ENCODE measurements at places on chromosomes 12 and 14.
A peak's percentile ranks its signal among the peaks of the same experiment; 100 is the strongest.

GRCh38 chr12:3295646-3296408 lies 195.2 kb upstream of the PRMT8 start:
- peak; percentile 39 for DNase-seq

DNA sequence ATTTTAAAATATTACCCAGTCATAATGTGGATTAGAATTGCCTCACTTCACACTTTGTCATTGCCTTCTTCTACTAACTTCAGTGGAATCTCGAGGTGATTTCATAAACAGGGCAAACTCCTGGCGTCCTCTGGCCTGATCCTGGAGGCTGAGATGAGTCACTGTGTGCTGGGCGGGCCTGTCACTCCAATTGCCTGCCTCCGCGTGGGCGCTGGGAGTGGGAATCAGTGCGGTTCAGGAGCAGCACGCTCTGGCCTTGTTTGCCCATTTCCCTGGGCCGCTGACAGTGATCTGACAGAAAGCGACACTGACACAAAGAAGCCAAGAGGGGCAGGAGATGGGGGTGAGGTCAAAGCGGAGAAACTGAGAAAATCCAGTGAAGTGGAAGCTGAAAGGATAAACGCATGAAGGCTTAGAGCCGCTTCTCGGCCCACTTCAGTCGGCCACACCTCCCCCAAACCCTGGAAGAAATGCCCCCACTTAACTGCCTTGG lies 29.7 kb downstream of the LGR5 start:
- DNase-seq, result peak; percentile 11

DNA sequence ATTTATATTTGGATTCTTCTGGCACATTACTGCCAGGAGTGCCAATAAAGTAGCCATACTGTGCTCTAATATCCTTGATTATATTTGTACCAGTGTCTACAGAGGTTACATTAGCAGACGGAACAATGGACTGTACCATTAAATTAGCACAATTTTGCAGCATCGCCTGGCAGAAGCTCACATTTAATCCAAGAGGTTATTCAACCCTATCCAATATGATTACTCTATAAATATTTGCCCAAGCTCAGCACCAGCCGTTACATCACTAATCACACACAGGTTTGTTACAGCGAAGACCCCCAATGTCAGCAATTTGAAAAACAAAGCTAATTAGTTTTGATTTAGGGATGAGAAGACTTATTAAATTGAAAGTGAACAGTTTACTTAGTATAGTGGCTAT lies 16.9 kb upstream of the MGST1 start:
- DNase-seq, result no peak

DNA sequence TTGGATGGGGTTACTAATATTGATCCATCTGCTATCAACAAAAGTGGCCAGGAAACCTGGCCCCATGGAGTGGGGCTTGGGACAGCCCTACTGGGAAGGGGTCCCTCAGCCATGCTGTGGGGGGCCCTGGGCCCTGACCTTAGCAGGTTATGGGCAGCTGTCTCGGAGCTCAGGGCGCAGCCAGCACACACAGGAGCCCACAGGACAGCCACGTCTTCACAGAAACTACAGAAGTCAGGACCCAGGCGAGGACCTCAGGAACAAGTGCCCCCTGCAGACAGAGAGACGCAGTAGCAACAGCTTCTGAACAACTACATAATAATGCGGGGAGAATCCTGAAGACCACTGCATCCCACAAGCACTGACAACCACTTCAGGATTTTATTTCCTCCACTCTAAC lies 11.9 kb upstream of the FKBP11 start:
- DNase-seq, result no peak

DNA sequence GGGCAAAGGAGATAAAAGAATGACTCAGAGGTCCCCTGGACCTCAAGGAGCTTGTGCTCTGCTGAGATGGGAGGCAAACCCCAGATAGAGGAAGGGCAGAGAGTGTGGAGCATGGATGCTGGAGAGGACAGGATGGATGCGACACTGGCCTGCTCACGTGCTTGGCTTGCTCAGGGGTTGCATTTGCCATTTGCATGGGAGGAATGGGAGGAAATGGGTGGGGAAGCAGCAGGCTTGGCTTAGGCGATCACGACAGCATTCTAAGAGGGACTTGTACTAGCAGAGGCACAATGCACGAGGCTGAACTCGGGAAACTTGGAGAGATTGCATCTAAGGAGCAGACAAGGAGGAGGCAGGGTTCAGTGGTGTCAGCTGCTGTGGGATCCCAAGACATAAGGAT lies 19.8 kb downstream of the CD9 start:
- no peak for DNase-seq

DNA sequence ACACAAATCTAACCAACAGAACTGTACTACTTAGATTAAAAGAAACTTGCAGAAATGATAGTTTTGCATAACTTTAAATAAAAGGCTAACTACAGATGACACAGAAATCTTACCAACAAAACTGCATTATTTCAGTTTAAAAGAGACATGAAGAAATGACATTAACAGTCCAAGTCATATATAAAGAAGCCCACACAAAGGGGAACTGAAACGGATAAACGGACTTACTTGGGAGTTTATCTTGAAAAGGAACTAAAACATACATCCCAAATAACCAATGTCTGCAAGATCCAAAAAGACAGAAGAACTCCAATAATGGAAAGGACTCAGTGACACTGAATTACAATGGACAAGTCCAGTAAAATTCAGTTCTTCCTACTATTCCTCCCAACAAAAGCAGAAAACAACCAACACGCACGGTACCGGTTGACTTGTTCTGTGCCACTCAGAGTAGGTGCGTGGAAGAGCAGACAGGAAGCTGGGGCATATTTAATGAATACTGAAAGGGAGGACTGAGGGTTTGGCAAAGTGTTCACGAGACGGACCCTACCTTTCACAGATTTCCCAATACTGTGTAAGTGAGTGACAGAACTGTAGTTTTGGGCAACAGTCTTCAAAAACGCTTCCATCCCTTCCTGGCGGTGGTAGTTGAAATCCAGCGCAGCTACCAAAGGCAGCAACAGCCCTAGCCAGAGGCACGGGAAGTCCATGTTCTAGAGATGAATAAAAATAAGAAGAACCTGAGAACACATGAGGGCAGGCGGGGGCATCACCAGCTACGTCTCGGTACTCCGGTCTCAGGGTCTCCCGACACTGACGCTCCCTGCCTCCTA lies 627 bp downstream of the CPM start:
- no peak for DNase-seq

GRCh38 chr12:102059343-102059742 lies 2.4 kb downstream of the WASHC3 start:
- no peak for DNase-seq

- DNase-seq, result no peak
These were observed 63.6 kb downstream of the CHST11 start for GRCh38 chr12:104520242-104520900.

DNA sequence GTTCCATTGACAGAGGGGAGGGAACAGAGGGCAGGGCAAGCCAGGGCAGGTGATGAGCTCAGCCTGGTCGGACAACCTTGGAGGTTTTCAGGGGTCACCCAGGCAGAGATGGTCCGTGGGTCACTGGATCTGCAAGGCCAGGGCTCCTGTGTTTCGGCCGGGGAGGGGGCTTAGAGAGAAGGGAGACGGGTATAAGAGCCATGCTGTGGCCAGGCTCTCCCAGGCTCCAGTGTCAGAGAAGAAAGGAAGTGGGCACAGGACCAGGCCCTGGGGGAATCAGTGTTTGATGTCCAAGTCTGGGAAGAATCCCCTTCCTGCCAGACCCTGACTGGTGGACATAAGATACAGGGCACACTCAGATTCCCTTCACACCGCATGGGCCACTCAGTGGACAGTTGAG lies 36.9 kb downstream of the DIO3 start:
- no peak for DNase-seq

GRCh38 chr12:3214526-3215365 lies 137.6 kb downstream of the TSPAN9 start:
- DNase-seq, result no peak

DNA sequence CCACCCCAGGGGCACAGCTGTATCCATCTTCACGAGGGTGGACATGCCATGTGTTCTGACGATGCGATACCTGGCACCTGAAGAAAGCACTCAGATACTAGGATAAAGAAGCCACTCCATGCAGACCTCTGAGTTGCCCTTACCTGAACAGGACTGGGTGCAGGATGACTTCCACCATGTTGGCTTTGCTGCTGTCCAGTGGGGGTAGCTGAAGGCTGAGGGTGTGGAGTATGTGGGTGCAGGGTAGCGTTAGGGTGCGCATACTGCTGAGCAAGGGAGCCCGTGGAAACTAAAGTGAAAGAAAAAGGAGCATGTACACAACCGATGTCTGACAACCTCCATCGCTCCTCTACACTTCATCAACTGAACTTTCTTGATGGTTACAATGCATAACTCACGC lies 51.3 kb downstream of the SH2B3 start:
- DNase-seq, result no peak

DNA sequence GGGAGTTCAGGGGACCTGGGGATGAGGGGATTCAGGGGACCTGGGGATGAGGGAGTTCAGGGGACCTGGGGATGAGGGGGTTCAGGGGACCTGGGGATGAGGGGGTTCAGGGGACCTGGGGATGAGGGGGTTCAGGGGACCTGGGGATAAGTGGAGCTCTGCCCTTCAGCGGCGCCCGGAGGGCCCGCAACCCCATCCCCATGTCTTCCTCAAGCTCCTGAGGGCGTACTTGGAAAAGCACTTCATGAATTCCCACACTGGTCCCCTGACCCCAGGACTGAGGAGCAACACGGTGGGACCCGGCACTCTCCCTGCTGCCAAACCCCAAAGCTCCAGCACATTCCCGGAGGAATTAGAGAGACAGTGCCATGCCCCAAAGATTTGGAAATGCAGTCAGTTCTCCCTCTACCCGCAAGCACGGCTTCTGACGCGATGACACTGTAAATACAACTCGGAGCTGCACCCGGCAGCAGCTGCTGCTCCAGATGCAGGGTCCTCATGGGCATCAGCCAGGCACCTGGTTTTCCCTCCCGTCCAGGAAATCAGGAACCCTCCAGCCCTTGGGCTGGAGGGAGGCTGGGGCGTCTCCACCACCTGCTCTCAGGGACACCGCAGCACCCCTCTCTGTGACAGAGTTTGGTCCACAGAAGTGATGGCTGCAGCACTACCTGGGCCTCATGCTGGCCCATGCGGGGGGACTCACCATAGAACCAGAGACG lies 32.8 kb upstream of the C14orf180 start:
- DNase-seq, result no peak

- DNase-seq, result peak; percentile 66
These were observed 9.4 kb downstream of the LHX5 start for GRCh38 chr12:113462117-113462774.

- peak; percentile 47 for DNase-seq
These were observed at the start of gene CARMIL3 for GRCh38 chr14:24051789-24052655. CARMIL3 (plus strand) TSS chr14:24052009; CDS start chr14:24052154, 145 bp downstream.

- peak; percentile 0 for DNase-seq
These were observed 87.9 kb upstream of the AVPR1A start for GRCh38 chr12:63238892-63239291.

GRCh38 chr12:4817880-4818279 lies 91.8 kb upstream of the KCNA1 start:
- no peak for DNase-seq

DNA sequence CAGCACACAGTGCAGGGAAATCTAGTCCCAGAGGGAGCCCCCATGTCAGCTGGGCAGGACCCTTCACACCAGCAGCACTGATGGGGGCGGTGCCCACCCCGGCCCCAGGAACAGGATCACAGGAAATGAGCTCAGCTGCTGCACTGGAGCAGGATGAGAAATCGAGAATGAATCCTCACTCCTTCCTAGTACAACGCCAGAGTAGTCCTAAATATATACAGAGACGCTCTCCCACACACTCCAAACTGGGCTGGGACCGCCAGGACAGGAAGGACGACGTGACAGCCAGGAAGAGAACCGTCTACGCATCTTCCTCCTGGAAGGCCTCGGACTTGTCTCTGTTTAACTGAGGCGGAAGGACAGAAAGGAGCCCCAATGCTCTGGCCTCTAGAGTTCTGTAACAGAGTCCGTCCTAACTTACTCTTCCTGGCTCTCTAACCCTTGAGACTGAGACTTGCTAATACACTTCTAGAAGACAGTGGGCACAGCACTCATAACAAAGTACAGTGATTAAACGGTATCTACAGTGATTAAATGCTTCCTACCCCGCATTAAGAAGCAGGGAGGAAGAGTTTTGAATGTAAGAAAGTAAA lies 33.4 kb downstream of the CDC42BPB start:
- DNase-seq, result peak; percentile 60

DNA sequence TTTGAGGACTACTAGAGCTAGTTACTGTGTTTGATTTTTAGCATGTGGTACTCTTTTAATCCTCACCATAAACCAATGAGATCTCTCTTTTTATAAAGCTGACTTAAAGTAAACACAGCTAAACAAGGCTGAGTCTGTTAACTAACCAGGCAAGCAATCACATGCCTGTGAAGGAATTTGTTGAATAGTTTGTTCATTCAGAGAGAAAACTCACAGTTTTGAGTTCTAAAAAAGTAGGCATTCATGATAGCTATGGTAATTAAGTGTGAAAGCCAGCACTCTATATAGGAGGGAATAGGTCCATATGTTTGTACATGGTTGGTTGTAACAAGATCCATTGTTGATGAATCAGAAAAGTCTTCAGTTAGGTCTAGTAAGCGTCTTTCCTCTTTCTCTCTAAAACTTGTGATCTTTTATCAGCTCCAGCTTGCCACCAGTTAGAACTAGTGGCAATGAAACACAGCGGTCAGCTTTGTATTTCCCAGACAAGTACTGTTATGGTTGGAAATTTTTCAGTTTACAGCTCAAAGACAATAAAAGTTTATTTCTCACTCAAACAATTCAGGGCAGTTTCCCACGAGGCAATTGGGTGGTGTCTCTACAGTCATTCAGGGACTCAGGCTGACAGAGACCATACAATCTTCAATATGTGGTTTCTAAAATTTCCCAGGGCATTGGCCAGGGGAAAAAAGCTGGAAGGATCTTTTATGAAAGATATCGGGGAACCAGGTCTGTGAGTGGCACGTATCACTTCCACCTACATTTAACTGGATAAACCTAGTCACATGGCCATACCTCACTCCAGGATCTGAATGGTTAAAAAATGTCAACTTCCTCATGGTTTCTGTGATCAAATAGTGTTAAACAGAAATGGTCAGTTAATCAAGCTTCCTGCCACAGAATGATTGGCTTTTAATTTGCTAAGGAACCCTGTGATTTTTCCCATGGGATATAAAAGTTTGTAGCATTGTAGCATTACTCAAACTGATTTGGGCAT lies 203.1 kb downstream of the KIF21A start:
- DNase-seq, result no peak

- DNase-seq, result peak; percentile 8
These were observed 2.8 kb downstream of the TMEM179 start for GRCh38 chr14:104601786-104602185.

- no peak for DNase-seq
These were observed 1.3 kb upstream of the ARHGAP5 start for GRCh38 chr14:32075672-32076277.

All from fibroblast of upper back skin (primary cell).